ENCODE measurements at places on chromosomes 1 and 21.

GRCh38 chr1:84245563-84245962, 55.9 kb upstream of the SAMD13 start:
- DNase-seq, result peak; percentile 97

GRCh38 chr1:59007820-59008598, 224.2 kb upstream of the JUN start:
- DNase-seq, result no peak

GRCh38 chr1:160951443-160952128, 3.0 kb downstream of the ITLN2 start:
- peak; percentile 77 for DNase-seq

DNA sequence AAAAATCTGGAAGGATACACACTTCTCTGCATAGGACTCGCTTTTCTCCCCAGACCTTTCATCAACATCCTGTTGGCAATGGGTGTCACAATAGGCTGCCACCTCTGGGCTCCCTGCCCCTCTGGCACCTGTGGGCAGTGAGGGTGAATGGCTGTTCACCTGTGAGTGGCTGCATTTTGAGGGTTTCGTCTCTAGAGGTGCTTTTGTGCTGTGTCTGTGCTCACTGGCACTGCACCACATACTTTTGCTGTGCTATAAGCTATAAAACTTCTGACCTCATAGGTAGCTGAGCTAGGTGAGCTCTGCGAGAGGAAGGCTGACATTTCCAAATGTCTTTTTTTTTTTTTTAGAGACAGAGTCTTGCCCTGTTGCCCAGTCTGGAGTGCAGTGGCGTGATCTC, 35.9 kb downstream of the SLC30A1 start:
- DNase-seq, result no peak

- DNase-seq, result no peak
Measured at GRCh38 chr1:202801175-202801574, 7.0 kb downstream of the KDM5B start.
